ENCODE measurements at places on chromosomes 1 and 21.
A peak's percentile ranks its signal among the peaks of the same experiment; 100 is the strongest.

DNA sequence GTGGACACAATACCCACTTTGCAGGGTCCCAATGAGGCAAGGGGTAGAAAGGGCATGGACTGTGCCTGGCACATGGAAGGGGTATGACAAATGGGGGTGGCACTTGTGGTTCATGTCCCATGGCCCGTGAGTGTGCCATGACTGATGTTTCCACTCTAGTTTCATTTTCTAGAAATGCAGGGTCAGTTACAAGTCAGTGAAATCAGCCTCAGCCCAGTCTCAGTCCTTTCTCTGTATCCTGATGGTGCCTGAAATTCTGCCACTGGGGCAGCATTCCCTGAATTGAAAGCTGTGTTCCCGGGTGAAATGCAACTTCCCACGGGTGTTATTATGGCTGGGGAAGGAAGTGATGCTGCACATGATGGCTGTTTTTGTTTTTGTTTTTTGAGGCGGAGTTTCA, 110.8 kb upstream of the ZBTB40 start:
- DNase-seq: no peak

DNA sequence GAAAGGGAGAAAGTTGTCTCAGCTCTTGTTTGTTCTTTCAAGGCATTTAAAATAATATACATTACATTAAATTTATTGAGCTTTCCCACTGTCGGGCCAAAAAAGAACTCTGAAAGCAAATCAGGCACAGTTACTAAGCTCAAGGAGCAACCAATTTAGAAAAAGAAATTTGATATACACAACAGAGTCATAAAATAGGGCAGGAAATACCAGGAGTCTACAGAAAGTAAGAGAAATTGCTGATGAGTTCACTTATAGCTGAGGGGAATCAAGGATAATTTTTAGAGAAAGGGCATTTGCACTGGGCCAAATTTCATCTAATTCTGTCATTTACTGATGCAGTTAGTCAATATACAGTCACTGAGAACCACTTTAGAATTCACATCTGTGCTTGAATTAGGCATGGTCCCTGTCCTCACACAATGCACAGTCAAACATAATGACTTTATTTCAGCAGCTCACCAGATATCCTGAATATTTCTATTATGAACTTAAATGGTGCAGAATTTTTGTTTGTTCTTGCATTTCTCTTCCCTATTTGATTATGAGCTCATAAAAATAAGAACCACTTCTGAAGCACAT, 249.6 kb upstream of the BEND5 start:
- no peak for DNase-seq

GRCh38 chr1:84704872-84705417, 14.7 kb upstream of the SSX2IP start:
- no peak for DNase-seq

GRCh38 chr1:74430342-74430934, 82.0 kb downstream of the LRRC53 start:
- DNase-seq: no peak

GRCh38 chr1:4638345-4638729, 16.1 kb upstream of the AJAP1 start:
- no peak for DNase-seq

- DNase-seq: peak; percentile 96
These were observed 4.6 kb downstream of the MATN1 start for GRCh38 chr1:30718636-30719405.

DNA sequence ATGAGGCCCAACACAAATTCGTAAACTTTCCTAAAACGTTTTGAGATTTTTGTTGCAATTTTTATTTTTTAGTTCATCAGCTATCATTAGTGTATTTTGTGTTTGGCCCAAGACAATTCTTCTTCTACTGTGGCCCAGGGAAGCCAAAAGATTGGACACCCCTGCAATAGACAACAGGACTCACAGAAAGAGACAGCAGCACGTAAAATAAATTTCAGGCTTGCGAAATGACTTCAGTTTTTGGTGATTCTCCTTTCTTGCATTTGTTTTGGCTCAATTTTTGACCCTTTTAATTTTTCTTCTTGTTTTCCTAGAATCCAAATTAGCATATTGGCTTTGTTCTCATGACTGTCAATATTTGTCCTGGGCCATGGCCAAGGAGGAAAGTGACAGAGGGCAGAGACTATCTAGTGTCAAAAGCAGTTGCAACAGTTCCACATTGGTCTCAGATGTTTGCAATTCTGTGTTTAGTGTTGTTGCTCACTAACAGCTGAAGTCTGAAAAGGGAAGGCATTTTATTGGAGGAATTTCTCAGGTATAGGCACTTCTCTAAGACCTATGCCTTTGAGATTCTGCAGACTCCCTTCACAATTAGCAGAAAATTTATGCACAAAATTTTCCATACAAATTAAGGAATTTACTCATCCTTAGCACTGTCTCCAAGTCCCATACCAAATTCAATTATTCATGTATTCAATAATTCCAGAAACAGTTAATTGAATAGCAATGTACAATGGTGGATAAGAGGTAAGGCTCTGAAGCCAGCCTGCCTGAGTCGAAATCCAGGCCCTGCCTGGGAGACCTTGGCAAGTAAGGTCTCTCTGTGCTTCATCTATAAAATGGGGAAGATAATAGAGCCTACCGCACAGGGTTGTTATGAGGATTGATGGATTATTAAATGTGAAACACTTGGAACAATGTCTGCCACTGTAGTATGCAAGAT, 160.9 kb upstream of the IVNS1ABP start:
- DNase-seq: no peak

GRCh38 chr1:243740255-243740999, 109.6 kb downstream of the AKT3 start:
- DNase-seq: no peak

DNA sequence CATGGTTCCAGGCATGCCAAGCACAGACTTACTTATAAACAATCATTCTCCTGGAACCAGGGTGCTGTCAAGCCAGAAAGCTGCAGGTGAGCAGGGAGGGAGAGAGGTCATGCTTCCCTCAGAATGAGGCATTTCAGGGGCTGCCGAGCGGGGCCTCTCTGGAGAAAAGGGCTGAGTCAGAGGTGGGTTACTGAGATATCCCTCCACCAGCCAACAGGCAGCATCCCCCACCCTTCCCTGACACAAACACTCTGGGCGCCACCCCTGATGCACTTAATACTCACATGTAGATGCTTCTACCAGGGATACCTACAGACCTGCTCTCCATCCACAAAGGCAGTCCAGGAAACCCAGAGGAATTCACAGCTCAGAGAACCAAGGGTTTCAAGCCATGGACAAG, 13.1 kb downstream of the STK40 start:
- no peak for DNase-seq

GRCh38 chr1:76281306-76281705, 206.8 kb downstream of the ST6GALNAC3 start:
- no peak for DNase-seq

DNA sequence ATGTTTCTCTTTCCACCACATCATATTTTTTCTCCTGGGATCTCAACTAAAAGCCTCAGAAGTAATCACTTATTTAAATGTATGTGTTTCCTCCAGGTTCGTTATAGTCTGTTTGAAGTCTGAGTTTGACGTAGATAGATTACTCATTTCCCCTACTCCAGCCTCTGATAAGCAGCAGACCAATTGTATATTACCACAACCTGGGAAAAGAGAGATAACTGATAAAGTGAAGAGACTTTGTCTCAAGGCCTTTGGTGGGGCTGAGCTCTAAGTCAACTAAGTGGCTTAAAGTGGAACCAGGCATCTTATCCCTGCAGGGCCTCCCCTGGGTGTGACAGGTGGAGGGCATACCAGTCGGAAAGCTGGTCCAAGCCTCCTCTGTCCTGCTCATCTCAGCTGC, 34.9 kb upstream of the CACNA1E start:
- DNase-seq: no peak

- DNase-seq: peak; percentile 11
These were observed 58.9 kb downstream of the RHOU start for GRCh38 chr1:228794173-228794572.

DNA sequence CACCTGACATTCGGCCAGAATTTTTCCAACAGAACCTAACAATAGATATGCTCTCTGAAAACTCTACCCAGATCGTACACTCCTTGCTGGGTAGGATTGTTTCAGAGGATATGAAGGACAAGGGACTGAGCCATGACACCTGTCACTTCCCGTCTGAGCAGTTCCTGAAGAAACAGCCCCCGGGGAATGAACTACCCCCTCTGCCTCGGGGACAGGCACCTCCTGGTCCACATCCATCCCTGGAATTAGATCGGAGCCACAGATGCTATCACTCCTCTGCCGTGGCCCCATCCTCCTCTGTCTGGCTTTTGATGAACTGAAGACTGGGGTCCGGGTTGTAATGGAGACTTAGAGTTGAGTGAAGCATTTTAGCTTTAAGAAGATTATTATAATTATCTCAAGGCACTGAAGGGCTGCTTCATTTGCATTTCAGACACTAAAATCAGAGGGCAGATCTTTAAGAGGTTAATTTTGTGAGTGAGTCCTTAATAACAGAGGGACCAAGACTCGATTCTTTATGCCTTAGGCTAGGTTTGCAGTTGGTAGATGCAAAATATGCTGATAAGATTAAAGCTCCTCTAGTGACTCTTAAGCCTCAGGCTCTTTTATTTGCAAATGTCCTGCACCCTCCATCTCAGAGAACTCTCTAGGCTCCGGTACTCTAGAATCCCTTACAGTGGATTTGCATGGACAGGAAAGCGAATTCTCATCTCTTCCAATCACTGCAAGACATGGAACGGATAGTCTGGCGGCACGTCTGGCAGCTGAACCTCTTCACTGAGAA, 333.8 kb downstream of the KIF26B start:
- DNase-seq: no peak

DNA sequence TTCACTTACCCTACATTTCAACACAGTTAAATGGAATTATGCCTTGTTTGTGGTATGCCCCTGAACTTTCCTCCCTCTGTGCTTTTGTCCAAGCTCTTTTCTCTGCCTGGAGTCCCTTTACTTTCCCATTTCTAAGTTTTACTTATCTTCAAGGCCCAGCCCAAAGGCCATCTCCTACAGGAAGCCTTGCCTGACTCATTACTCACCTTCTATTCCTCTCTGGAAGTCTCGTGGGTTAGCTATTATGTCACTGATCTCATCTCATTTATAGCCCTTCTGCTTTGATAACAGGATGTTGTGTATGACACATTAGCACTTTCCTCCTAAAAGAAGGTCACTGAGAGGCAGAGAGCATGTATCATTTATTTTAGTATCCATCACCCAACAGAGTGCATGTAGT, 78.8 kb upstream of the CD1D start:
- no peak for DNase-seq

GRCh38 chr1:92695104-92695503, 89.8 kb downstream of the EVI5 start:
- DNase-seq: no peak

DNA sequence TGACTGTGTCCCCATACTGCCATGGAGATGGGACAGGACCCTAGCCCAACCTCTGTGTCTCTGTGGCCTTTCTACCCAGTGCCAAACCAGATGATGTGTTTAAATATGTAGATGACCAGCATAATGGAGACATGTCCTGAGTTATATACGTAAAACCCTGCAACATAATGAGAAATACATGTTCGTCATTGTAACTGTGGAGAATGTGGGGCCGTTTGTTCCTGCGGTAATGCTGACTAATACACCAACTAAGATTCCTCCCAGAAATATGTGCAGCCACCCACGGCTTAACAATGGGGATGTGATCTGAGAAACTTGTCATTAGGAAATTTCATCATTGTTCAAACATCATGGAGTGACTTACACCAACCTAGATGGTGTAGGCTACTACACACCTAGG, 71.7 kb upstream of the SIM2 start:
- DNase-seq: no peak

- DNase-seq: no peak
These were observed 61.5 kb downstream of the FBXO2 start for GRCh38 chr1:11592752-11593151.

- DNase-seq: no peak
These were observed 10.0 kb upstream of the TGFBR3 start for GRCh38 chr1:91895832-91896556.

- no peak for DNase-seq
These were observed 2.3 kb upstream of the LYPLAL1 start for GRCh38 chr1:219171192-219171935.

DNA sequence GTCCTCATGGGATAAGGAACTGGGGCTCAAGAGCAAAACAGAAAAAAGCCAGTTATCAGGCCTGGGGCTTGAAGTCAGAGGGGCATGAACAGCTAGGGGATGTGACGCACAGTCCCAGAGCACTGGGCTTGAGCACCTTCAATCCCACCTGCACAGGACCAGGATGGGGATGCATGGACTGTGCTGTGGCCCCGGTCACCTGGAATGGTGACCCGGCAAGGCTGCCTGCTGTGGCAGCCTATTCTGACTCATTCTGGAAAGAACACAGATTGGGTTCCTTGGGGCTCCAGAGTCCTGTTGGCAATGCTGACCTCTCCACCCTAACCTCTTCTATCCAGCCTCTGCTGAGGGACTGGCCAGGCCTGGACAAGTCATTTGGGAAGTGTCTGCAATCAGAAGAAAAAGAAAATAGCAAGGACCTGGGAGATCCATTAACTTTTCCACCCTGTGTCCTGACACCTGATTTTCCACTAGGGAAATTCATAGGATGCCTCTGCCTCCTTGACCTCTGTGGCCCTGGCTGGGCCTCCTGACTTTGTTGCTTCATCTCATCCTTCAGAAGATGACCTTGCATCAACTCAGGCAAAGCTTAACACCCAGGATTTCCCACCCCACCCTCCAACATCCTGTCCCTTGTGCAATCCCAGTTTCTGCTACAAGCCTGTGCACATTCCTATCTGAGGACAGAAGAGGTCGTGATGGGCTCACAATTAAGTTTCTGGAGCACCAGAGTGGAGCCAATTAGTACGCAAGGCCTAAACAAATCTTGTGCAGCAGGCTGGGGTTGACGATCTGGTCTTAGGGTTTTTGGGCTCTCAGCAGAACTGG, 17.9 kb upstream of the FMOD start:
- no peak for DNase-seq

DNA sequence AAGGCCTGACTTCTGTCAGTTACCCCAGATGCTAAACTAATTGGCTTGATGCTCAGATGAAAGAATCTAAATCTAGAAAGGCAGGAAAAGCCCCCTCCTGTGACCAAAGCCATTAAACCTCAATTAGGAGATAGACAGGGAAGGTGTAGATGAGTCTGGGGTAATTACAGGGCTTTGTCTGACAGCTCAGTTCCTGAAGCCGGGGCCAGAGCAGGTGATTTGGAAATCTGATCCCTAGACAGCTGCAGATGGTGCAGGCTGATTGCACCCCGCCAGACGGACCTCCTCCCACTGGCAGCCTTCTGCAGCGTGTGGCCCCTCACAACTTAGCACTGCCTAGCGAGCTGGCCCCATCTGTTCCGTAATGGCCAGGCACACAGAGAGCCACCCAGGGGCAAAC, 395.1 kb downstream of the HLX start:
- DNase-seq: no peak

DNA sequence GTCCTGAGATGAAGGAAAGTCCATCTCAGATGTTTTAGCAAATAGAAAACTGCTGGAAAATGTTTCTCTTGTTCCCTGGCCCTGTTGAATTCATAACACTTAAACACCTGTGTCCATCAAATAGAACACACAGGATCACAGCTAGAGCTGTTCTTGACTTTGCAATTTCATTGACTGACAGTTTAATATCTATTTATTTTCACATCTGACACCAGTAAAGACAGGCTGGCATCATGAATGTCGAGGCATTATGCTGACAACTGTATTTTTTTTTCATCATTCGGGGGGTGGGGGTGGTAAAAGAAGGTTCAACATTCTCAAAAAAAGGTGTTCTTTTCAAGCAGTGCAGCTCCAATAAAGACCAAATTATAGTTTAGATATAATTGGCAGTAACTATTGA, 591.2 kb upstream of the PTBP2 start:
- DNase-seq: no peak

All from naive thymus-derived CD4-positive, alpha-beta T cell (primary cell).